Naive thymus-derived CD8-positive, alpha-beta T cell (primary cell): ENCODE measurements at places on chromosomes 6 and 20.

GRCh38 chr20:41029150-41029901 is 704 bp downstream of the TOP1 start:
- peak; percentile 52 for DNase-seq

DNA sequence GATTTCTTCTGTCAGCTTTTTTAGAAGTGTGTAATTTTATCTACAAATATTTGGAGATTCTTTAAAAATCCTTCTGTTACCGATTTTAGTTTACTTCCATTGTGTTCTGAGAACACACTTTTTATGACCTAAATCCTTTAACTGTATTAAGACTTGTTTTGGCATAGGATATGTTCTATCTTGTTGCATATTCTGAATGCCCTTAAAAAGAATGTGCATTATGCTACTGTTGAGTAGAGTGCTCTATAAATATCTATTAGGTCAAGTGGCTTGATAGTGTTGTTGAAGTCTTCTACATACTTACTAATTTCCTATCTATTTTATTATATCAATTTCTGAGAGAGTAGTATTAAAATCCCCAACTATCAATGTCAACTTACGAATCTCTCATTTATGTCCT is 502.2 kb downstream of the MAFB start:
- DNase-seq: no peak

DNA sequence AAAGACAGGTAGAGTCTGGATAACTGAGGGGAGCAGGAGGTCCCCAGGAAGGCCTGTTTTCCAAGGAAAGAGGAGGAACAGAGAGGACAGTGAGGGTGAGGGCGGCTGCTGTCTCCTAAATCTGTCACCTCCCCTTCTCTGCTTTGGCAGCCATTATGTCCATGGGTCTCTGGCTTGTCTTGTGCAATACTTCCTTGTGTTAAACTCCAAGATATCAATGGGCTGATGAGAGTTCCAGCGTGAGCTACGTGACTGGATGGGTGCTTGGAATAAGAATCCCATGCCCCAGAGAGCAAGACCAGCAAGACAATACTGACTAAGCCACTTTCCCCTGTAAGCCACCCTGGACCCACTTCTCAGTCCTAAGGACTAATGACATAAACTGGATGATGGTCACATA is 26.3 kb upstream of the DNAAF9 start:
- DNase-seq: no peak

DNA sequence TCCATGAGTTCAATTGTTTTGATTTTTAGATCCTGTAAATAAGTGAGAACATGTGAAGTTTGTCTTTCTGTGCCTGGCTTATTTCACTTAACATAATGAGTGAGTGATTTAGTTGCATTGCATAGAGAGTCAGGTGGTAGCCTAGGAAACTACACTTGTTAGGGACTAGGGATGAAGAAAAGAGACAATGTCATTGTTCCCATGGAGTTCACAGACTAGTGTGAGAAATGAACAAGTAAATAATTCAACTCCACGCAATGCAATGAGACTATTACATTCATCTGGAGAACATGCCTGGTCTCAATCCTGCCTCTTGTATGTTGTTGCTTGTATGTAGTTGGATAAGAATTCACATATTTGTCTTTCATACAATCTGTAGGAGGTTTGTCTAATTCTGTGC is 76.3 kb upstream of the B3GAT2 start:
- DNase-seq: no peak

DNA sequence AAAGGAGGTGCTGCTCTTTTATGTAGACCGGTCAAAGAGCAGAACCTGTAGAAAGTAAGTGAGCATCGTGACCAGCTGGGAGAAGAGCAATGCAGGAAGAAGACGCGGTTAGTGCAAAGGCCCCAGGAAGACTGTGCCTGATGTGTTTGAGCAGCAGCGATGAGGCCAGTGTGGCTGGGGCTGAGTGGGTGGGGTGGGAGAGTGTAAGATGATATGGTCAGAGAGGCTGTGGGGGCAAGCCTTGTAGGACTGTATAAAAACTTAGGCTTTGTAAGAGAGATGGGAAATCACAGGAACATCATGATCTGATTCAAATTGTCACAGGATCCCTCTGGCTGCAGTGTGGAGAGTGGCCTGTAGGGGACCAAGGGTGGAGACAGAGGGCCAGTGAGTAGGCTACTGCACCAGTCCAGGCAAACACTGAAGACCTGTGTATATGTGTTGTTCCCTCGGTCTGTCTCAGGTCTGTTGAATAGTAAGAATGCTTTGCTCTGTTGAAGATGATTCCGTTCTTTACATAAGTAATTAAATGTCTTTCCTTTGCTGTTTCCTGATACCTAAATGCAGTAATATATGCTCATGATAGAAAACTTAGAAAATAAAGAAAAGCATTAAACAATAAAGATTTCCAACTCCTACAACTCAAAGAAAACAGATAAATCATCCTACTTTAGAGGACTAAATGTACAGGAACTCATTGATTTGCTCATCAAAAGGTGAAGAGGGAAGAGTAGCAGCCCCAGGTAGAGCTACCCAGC is 23.6 kb upstream of the WFDC2 start:
- no peak for DNase-seq

GRCh38 chr6:26502626-26503025 is 2.5 kb downstream of the BTN1A1 start:
- no peak for DNase-seq

DNA sequence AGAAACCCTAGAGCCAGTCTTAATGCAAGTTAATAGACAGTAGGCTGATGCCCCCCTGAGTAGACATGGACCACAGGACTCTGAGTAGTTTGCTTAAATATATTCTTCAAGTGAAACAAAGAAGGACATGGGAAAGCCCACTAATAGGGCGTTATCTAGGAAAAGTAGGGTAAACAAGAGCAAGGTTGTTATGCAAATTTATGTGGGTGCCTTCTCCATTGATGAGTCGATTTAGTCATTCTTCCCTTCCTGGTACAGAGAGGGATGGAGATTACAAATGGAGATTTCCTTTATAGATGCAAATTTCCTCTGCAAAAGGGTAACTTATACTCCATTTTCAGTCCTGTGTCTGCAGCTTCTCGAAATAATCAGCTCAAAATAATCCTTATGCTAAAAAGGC is 262.0 kb downstream of the CD83 start:
- no peak for DNase-seq

GRCh38 chr6:147750413-147750812 is 241.9 kb downstream of the SAMD5 start:
- no peak for DNase-seq

DNA sequence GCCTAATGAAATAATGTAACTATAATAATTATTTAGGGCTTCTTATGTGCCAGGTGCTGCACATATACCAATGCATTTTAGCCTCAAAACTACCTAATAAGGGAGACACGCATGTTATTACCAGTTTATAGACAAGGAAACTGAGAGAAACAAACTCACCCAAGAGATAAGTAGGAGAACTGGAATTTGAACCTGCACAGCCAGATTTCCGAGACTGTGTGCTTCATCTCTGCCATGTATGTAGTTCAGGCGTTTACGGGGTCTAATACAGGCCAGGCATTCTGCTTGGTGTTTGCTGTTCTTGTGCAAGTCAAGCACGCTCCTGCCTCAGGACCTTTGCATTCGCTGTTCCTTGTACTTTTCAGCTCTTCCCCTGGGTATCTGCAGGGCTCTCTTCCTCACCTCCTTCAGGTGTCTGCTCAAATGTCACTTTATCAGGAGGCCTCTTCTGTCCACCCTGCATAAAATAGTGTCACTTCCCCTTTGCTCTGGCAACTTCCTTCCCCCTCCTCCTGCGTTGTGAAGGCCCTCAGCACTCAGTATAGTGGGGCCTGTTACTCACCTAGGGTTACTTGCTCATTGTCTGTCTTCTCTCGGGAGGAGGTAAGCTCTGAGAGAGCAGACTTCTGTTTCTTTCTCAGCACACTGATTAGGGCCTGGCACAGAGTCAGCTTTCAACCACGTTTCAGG is 6.1 kb upstream of the NSFL1C start:
- no peak for DNase-seq

DNA sequence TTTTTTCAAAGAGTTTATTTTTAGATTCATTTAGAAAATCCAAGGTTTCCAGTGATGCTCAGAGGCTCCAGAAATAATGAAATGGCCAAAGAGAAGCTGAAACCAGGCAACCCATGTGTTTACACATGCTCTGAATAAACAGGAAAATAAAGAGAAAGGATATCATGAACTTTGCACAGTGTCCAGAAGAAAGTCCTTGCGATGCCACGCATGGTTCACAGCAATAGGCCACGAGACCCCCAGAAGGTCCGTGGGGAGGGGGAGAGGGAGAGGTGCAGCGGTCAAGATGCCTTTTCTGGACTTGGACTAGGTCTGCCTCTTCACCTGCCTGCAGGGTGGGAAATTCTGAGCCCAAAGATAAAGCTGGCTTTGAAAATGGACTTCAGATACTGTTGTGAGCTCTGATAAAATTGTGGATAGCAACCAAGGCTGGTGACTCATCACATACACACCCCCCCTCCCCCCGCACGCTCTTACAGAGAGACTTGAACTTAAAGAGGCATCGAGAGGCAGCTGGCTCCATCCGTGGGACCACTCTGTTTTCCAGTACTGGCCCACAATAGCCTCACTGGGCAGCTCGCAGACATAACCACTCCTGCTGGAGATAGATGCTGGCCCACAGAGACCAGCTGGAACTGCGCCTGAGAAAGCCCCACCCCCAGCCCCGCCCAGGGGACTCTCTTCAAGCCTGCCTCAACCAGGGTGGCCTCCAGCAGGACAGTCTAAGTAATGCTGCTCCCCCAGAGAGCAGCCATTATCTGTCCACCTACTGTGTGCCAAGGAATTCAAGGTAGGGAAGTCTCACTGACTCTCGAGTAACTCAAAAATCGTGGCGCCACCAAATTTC is 21.2 kb upstream of the NFATC2 start:
- DNase-seq: no peak

DNA sequence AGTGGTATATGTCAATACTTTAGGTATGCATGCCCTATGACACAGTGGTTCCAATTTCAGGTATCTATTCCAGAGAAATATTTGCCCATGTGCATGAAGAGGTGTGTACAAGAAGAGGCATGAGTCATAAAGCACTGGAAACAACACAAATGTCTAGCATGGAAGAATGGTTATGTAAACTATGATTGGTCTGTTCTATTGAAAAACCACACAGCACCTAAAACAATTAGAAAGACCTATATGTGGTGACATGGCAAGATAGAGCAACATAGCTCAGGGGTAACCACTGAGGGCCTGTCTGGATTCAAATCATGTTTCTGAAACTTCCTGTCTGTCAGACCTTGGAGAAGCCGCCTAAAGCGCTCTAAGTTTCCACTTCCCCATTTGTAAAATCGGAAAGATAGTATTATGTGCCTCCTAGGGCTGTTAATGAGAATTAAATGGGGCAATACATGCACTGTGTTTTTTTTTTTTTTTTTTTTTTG is 76.0 kb upstream of the SHLD1 start:
- DNase-seq: no peak

- no peak for DNase-seq
Measured at GRCh38 chr6:24493945-24494820, 586 bp upstream of the ALDH5A1 start.

DNA sequence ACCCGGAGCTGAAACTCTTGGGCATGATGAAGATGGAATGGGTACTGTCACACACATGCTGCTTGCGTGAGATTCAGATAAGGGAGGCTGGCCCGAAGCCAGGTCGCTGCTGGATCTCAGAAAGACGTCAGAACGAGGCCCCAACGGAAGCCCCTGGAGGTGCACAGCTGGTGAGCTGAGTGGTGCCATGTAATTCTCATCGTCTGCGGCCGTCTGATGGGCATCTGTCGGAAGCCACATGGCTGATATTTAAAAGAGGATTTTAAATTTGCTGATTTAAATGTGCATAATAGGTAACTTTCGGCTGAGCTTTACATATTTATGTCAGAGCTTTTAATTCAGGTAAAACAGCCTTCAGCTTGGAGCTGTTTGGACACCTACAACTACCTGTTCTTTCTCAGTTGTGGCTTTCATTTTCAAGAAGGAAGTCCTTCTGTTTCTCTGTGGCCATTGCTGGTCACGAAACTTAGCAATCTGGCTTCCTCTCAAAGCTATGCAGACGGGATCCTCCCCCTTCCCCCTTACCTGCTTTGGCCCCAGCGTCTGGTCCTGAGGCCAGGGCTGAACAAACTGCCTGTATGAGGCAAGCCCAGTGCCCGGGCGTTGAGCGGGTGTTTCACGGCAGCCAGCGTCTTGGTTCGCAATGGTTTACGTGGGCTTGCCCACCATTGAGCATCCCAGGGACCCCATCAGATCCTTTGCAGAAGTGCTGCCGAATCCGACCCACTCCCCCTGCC is 9.2 kb downstream of the SLCO4A1 start:
- DNase-seq: peak; percentile 95

DNA sequence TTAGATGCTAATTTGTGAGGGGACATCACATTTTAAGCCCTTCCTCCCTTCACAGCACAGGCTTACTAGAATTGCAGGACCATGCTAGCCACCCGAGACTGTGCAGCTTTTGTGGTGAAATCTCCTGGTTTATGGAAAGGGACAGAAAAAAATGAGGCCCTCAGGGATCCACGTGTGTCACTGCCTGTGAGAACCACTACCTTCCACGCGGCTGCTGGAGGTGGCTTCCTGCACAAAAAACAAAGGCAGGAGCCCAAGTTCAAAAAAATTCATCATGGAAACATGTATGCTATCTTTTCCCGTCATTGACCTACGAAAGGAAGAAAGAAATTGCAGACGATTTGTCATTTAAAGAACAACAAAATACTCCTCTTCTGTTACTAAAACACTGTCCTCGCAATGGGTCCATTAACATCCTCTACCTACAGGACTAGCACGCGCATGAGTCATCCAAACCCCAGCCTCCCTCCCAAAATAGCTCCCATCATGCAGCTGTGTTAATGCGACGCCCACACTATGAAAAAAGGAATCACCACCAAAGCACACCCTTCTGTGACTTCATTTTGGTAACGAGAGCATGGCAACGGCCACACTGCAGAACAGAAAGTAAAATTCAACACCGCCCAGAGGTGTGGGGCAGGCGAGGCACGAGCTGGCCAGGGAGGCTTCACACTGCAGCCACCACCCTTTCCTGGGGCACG is 45.7 kb downstream of the RAMACL start:
- peak; percentile 8 for DNase-seq

GRCh38 chr6:2970753-2971419 is 481 bp downstream of the SERPINB6 start:
- DNase-seq: peak; percentile 51

GRCh38 chr6:7574500-7574899 is 15.5 kb upstream of the SNRNP48 start:
- DNase-seq: no peak
